Central memory CD8-positive, alpha-beta T cell (primary cell): ENCODE measurements at places on chromosomes 2 and 18.

- no peak for DNase-seq
Observed at GRCh38 chr2:238920053-238920452, 72.2 kb downstream of the TWIST2 start.

DNA sequence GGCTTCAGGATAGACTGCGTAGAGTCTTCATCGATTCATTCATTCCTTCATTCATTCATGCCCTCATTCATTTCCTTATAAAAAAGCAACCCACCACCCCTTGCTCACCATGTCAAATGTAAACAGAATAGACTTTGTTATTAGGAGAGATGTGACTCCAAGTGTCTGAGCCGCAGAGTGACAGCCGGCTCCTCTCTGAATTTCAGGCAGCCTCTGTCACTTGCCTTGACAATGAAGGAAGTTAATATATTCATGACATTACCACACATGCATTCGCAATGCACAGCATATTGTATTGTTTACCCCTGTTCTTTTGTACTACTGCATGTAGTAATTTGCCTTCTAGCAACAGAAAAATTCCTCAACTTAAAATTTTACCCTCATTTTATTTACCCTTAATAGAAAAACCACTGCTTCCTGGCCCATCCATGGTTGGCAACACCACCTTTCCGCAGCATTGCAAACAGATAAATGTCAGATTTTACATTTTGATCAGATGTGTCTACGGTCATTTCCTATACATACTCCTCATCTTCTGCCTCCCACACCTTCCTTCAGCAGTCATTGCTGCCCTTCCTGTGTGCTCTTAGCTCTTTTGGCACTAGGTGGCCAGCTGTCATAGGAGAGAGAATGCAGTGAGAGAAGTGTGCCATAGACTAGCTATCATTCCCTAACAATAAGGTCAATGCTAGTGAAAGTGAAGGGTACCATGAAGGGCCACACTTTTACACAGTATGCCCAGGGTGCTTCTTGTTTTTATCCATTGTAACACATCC is 1090.8 kb downstream of the BCL11A start:
- DNase-seq: no peak

DNA sequence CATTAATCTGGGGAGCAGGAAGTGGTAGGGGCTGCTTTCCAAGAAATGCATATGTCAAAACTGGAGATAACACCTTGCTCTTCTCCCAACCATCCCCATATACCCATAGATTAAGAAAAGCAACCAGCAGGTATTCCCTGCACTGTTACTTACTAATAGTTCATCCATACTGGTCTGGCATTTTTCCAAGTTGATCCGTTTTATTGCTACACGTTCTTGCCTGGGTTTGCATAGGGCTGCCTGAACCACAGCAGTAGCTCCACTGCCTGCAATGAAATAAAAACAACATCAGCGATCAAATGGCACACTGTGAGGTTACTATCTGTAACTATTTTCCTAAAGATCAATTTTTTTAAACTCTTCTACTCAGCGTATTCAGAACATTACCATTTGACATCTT is 65.6 kb downstream of the STK39 start:
- no peak for DNase-seq

DNA sequence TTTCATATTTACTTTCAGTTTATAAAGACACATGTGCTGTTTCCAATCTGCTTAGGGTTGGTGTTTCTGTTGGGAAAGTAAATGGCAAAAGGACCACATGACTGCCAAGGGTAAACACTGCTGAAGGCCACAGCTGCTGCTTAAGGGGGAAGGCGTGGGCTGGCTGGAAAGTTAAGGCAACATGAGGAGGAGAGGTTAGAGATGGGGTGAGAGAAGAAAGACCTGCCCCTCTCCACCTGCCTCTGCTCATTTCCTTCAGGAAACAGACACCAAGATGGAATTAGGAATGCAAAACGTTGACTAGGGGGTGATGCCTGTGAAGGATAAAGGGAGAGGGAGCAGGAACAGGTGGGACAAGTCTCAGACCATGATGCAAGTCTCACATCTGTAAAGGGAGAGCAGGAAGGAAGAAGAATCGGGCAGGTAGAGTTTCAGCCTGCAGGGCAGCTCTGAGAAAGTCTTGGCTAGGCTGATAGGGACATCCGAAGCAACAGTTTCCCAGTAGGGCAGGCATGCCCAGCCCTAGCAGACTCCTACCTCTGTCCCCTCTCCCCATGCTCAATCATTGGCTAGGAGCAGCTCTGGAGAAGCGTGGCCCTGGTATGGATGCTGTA is 86.0 kb downstream of the CDC42EP3 start:
- no peak for DNase-seq

GRCh38 chr2:75553935-75554531 is 6.7 kb downstream of the EVA1A start:
- no peak for DNase-seq

DNA sequence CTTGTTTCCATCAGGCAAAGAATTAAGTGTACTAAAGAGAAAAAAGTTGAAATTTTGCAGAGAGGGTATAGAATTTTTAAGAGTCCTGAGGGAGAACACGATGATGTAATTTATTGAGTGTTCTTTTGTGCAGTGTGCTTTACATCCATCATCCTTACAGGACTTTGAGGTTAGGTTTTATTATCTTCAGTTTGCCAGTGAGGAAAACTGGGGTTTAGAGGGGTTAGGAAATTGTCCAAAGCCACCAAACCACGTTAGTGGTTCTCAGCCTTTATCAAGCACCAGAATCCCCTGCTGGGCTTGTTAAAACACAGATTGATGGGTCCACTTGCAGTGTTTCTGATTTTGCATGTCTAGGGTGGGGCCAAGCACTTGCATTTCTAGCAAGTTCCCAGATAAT is 277.5 kb downstream of the KCNS3 start:
- no peak for DNase-seq

DNA sequence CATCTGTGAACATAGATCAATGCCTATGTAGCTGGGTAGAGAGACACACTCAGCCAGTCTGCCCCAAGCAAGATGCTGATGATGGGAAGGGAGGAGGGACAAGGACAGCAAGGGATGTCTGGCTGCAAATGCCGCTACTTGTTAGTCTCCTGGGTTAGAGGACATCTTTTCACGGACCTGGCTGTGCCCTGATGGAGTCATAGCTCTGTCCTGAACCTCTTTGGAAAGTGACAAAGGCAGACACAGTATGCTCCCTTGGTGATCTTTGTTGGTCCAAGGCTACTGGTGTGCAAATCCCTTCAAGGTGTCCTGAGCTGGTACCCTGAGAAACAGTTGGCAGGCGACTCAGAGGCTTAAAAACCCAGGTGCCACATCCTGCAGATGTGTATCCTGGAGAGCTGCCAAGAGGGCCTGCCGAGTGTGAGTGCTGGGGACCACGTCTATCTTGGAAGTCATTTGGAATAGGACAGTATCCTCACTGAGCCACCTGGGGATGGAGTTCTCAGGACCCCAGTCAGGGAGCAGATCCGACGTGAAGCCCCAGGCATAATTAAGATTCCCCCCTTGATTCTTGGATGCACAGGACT is 10.8 kb downstream of the FOSL2 start:
- no peak for DNase-seq

- no peak for DNase-seq
Observed at GRCh38 chr2:17518212-17519154, at the start of gene RAD51AP2. RAD51AP2 (minus strand) TSS chr2:17518440; CDS start chr2:17518415, 25 bp downstream.

- no peak for DNase-seq
Observed at GRCh38 chr2:98277162-98277859, 68.9 kb upstream of the CNGA3 start.

DNA sequence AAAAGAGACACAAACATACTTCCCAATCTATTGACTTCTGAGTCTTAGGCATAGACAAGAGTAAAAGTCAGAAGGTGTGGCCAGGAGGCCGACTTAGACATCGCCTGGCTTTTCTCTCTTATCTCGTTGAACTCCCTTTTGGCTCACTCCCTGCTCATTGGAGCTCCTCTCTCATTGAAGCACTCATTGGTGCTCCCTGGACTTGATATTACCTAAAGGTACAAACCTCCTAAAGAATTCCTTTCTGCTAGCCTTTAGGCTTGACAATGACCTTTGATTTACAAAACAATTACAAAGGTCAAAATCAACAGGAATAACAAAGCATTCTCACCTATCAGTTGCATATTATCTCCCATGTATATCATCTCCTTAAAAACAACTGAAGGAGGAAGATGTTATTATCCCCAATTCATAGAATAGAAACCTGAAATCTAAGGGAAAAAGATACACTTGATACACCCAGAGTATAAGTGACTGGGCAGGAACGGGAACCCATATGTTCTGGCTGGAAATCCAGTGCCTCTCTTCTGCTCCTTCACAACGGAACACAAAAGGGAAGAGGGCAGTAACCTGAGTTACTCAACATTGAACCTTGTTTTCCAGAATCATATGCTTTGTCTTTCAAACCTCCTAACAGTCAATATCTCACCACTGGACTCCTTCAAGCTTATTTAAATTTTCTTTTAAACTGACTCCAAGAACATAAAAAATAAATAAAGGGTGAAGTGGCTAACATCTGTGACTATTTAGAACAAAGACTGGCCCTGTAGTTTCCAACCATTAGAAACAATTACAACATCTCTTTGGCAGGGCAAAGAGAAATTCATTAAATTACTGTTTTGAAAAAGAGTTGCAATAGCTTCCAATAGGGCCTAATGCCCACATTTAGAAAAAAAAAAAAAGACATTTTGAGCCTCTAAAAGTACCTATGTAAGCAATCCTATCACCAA is 1247.9 kb downstream of the LRP1B start:
- no peak for DNase-seq

DNA sequence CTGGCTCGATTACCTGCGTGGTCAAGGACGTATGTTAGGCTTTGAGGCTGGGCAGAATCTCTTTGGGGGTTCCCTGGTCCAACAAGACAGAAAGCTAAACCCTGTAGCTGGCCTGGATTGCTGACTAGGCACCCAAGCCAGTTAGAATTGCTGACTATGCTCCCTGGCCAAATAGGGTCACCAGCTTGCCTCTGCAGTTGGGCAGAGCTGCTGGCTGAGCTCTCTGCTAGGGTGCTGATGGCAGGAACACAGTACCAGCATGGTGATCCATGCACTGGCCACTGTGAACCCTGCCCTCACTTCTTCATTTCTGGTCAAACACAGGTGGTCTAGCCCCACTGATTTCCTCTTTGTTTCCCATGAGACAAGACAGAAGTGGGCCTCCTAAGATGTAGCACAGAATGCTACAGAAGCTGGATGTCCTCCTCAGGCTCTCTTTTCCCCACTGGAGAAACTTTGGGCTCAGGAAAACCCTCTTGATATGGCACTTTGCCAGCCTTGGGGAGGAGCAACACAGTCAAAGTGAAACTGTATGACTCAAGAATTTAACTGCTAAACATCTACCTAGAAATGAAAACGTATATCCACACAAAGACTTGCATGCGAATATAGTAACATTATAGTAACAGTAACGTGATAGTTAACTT is 20.8 kb downstream of the SP140L start:
- no peak for DNase-seq
